Upper lobe of left lung (tissue), 6 donors: ENCODE measurements at places on chromosomes 13 and 19.

- no peak for DNase-seq
These were observed 10.1 kb downstream of the RGCC start for GRCh38 chr13:41467425-41467945.

GRCh38 chr13:43089912-43090498 is 66.6 kb downstream of the DNAJC15 start:
- DNase-seq = no peak

- no peak for DNase-seq
These were observed 14.8 kb downstream of the KCTD12 start for GRCh38 chr13:76871432-76871831.

GRCh38 chr19:51219971-51220370 is 4.9 kb upstream of the CD33 start:
- DNase-seq = no peak

DNA sequence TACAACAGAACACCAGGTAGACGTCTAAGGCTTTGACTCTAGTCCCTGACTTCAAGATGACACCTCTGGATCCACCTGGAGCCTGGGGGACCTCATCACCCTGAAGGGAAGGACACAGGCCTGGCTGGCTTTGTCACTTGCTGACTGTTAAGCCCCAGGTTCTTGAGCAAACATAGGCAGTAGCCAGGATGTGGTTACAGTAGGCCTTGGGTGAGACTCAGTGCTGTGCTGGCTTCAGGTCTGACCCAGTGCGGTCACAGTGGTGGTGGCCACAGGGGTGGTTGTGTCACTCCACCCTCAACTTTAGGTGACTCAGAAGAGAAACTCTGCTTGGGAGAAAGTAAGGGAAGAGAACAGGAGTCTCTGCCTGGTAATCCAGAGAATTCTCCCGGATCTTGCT is 497.8 kb downstream of the UQCRFS1 start:
- DNase-seq = no peak

- peak; percentile 9 for DNase-seq
These were observed 464.1 kb downstream of the KLF5 start for GRCh38 chr13:73522937-73523336.

- DNase-seq = peak; percentile 33
These were observed 30.6 kb upstream of the ISYNA1 start for GRCh38 chr19:18468517-18468916.

DNA sequence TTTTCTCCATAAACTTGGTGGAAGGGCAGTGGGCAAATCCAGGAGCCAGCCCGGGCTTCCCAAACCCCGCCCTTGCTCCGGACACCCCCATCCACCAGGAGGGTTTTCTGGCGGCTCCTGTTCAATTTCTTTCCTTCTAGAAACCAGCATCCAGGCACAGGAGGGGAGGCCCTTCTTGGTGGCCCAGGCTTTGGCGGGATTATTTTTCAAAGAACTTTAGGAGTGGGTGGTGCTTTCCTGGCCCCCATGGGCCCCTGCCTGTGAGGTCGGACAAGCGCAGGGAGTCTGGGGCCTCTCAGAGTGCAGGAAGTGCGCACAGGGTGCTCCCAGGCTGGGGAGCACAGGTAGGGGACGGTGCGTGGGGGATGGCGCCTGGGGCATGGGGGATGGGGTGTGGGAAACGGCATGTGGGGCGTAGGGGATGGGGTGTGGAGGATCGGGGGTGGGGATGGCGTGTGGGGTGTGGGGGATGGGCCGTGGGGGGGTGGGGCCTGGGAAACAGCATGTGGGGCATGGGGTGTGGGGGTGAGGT is 396 bp downstream of the F7 start:
- no peak for DNase-seq
